ENCODE measurements at places on chromosomes 7 and 10.

DNA sequence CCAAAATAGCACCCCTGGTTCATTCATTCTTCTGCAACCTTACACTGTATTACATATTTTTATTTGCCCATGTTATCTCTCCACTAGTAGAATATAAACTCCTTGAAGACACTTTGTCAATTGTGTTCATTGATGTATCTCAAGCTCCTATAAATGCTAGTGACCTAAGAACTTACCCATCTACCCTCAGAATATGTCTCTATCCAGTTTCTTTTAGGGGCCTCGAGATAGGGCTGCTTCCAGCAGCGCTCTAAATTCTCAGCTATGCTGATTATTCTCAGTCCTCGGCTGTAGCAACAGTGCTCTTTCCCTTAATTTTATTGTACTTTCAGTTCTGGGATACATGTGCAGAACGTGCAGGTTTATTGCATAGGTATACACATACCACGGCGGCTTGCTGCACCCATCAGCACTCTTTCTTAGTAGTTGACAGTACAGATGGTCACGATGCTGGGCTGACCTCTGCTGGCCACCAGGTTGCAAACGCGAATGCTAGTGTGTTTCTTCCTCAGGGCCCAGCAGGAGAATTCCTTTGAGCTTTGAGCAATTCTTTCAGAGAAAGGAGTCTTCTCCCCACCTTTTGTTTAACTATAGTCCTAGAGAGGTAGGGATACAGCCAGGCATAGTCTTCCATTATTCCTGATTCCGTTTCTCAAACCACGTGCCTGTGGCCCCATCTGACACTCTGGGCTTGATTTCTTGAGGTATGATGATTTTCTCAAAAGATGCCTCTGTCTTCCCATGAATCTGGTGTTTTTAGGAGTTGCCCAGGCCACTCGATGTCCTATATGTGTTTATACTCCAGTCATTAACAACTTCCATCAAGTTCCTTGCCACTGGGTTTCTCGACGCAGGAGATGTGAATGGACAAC, 49.1 kb upstream of the CDC14C start:
- peak; percentile 5 for DNase-seq

- DNase-seq = no peak
Observed at GRCh38 chr10:7277867-7278266, 133.0 kb downstream of the SFMBT2 start.

DNA sequence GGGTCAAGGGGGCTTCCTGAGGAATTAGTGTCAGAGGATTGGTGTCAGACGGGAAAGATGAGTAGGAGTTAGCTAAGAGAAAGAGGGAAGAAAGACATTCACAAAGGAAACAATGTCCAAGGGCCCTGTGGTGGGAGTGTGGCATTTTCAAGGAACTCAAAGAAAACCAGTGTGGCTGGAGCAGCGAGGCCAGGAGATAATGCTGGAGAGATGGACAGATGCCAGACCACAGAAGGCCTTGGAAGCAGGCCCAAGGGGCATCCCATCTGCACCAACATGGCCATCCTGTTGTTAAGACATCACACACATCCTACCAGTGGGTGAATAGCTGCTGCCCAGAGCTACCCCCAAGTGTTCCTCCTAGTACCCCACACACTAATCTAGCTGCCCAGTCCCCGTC, 36.1 kb upstream of the CUL1 start:
- no peak for DNase-seq

DNA sequence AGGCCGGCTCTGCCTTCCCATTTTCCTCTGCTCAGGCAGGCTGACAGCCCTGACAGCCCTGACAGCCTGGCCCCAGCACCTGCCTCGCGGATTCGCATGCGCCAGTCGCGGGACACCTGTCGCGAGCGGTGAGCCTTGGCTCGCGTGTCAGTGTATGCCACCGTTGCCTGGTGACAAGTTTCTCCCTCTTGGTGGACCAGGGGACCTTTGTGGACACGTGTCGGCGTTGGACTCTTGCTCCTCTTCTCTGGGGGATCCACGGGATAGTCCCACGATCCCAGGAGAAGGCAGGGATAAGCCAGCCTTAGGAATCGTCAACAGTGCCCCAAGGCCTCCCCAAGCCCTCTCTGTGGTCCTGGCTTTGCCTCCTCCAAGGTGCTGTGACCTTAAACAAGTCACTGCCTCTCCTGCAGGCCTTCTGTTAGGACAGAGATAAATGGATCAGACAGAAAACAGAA, 18.1 kb upstream of the ZNF273 start:
- no peak for DNase-seq

- no peak for DNase-seq
Observed at GRCh38 chr7:42567051-42567450, 330.0 kb upstream of the GLI3 start.

DNA sequence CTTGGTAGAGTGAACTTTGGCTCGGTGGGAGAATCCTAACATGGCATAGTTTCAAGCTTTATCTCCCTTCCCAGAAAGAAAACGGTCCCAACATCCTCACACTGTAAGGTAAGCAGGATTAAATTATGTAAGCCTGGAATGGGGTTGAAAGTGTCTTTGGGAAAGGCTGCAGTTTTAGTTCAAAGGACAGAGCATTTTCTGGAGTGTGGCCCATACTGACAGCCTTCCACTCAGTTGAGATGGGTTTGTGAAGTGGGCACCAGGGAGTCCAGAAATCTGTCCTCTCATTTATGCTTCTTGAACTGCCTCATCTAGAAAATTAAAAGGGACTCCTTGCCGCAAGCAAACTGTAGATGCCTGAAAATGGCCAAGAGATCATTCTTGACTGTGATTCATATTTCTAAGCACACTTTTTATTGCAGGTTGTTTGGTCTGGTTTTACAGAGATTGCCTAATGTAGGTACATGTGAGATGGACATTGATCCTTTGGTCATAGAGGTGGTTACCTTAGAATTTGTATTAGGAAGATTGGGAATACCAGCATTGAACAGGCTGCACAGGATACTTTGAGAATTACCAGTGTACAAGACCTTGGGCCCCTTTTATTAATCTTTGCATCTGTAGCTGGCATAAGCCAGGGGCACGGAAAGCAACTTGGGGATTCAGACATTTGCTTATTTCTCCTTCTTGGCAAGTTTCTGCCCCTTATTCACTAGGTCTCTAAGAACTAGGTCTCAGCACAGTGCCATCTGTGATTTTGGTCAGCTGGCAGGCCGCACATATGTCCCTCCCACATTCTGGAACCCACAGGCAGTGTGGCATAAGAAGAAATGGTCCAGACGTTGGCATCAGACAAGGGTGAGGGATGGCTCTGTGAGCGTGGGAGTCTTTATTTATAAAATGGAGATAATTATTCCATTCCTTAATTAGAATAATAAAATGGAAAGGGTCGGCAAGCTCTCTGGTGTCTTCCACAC, 125.9 kb downstream of the GLCCI1 start:
- peak; percentile 42 for DNase-seq

DNA sequence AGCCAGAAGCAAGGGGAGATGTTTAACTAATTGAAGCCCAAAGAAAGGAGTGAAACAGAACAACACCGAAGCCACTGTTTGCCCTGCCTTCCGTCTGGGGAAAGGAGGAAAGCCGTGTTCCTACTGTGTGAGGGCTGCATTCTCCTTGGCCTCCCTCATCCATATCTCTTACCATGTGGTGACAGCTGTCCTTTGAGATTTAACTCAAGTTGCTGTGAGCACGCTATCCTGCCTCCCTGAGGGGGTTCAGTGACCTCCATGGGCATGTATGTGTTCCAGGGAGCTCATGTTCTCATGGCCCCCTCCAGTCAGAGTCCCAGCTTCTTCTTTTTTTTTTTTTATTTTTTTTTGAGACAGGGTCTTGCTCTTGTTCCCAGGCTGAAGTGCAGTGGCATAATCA, 26.2 kb upstream of the CRHR2 start:
- no peak for DNase-seq

DNA sequence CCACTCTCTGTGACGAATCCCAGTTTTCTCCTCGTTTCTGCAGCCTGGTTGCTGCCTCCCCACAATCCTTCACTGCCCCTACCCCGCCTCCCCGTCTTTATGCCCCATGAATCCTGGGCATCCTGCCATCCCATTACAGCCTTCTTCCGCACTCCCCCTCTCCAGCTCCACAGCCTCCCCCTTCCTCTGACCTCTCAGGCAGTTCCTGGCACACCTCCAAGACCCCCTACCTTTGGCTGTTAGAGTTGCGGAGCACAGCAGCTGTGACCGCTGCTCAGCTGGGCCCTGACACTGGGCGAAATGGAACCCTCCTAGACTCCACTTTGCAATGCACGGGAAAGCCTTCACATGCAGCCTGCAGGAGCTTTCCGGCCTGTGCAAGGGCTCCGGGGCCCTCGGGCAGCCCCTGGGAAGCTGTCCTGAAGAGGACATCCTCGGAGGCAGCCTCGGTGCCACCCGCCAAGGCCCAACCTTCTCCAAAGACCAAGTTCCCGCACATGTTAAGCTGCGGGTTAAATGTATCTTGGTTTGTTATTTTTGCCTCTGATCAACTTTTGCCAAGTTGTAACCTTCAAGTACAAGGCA, 400.7 kb upstream of the MKI67 start:
- no peak for DNase-seq

- DNase-seq = no peak
Observed at GRCh38 chr7:12951397-12951801, 264.0 kb downstream of the ARL4A start.

- DNase-seq = no peak
Observed at GRCh38 chr10:69712342-69712741, 82.3 kb downstream of the FAM241B start.

GRCh38 chr10:123301077-123301857, 147.1 kb downstream of the BUB3 start:
- DNase-seq = no peak

- no peak for DNase-seq
Observed at GRCh38 chr7:47415318-47416212, 166.3 kb downstream of the TNS3 start.

GRCh38 chr7:26583094-26583648, 281.2 kb downstream of the SKAP2 start:
- no peak for DNase-seq

GRCh38 chr10:27998178-27998953, 513 bp downstream of the ODAD2 start:
- DNase-seq = no peak

DNA sequence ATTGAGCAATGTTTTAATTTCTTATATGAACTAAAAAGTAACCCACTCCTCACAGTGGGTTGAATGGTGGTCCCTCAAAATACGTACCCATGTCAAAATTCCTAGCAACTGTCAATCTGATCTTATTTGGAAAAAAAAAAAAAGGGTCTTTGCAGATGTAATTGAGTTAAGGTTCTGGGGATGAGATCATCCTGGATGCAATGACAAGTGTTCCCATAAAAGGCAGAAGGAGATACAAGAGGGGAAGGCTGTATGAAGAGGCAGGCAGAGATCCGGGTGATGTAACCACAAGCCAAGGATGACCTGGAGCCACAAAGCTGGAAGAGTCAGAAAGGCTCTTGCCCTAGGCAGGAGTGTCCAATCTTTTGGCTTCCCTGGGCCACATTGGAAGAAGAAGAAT, 516.3 kb upstream of the MKI67 start:
- DNase-seq = no peak
